ENCODE measurements at places on chromosomes 13 and 19.
A peak's percentile ranks its signal among the peaks of the same experiment; 100 is the strongest.

DNA sequence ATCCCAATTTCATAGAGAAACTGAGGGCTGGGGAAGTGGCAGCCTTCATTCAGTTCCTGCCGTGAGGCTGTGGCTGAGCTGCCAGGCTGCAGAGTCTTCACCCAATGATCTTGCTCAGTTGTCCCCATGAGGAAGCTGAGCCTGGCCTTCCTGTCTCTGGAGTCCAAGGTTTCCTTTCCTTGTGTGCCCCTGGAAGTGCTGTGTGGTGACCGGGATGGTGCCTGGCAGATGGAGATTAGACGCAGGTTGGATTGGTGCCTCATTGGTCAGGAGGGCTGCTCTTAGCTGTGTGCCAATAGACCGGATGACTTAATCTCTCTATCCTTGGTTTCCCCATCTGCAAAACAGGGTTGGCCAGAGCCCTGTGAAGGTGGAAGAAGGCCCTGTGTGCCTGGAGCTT lies 24.6 kb downstream of the DNM2 start:
- no peak for DNase-seq

- no peak for DNase-seq
Measured at GRCh38 chr13:90564096-90564495, 783.4 kb upstream of the MIR17HG start.

DNA sequence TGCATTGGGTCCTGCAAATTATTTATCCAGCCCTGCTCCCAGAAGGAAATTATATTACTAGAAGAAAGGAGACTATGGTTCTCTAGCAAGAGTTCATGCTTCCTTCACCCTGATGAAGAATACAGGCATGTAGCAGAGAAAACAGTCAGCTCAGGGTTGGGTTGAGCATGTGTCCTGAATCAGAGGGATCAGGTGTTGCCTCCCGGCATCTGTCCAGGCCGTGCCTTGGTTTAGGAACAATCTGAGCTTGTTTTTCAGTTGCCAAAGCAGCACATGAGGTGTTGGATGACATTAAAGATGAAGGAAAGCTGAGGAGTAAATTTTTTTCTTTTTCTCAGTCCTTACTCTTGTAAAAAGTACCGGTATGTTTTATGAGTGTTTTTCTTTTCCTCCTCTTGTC lies 62.0 kb downstream of the KL start:
- DNase-seq: no peak

GRCh38 chr19:27753622-27754021 lies 1459.3 kb downstream of the UQCRFS1 start:
- no peak for DNase-seq

DNA sequence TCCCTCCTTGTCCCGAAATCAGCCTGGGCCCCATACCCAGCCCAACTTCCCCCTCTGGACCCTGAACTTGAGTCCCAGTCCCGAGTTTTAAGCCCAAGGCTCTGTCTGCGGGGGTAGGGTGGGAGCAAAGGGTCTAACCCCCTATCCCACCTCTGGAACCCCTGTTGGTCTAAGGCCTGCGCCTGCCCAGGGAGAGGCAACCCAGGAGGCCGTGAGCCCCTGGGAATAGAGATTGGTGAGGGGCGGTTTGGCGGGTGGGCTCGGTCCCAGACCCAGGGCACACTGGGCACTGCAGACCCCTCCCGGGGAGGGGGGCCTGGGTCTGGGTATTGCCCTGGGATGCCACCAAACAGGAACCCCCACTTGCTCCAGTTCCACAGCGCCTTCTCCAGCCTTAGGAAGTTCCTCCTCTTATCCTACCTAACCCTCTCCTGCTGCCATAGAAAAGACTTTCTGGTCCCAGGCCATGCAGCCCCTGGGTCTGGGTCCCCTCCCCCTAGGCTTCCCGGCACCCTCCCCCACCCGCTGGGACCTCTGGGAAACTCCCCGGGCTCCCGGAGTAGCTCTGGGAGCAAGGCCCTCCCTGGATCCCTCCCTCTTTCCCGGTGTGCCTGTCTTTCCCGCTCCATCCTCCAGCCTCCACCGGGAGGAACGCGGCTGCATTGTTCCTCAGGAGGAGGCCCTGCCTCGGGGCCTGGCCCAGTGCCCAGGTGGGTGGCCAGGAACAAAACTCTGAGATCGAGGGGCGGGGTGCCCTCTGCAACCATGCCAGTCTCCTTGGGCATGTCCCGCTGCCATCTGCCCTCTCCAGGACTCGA lies 33.6 kb upstream of the NANOS3 start:
- peak; percentile 82 for DNase-seq

- DNase-seq: no peak
Measured at GRCh38 chr13:112229445-112229844, 146.7 kb upstream of the SPACA7 start.

DNA sequence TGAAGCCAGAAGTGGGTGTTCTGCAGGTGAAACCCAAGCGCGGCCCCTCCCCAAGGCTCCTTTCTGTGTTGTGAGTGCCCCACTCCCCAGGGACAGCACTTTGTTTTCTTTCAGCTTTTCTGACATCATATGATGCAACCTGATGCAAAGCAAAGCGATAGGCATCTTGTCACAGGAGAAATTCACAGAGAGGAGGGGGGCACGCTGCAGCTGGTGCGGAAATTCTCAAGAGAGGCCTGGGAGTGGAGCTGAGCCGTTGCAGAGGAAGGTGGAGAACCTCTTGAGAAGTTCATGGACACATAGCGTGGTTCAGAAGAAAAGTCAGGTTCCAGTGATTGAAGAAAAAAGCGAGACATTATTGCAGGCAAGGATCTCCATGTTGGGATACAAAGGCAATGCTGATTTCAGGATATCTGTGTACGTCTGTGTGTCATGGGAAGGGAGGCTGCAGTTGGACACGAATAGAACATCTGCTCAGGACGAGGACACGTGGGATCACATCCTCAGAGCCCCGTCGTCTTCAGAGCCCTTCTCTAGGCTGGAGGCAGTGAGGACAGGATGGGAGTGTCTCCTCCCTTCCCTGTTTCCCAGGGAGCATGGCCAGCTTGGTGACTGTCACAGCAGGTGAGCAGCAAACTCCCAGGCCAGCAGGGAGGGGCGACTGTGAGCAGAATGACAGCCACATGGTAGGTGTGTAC lies 79.2 kb downstream of the IRS2 start:
- DNase-seq: no peak

DNA sequence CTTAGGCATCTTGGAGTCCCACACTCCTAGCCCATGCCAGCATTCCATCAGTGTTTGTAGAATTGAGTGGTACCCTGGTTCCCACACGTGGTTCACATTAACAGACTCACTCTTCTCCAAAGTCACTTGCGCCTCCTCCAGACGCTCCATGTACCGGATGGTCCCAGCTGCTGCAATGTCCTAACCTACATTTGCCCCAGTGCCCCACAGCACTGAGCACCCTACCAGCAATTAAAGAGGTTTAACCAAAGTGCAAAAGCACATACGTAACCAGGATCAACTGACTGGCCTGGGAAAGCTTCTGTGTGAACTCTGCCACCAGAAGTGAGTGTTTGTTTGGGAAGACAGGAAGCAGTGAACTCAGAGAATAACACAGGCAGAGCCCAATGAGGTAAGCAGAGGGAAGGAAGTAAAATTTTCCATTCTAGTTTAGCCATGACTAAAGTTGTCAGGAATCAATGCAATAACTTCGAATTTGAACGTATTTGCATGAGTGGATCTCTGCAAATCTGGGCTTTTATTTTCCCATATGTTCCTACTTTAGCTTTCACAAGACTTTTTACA lies 7.3 kb upstream of the MEDAG start:
- peak; percentile 76 for DNase-seq

DNA sequence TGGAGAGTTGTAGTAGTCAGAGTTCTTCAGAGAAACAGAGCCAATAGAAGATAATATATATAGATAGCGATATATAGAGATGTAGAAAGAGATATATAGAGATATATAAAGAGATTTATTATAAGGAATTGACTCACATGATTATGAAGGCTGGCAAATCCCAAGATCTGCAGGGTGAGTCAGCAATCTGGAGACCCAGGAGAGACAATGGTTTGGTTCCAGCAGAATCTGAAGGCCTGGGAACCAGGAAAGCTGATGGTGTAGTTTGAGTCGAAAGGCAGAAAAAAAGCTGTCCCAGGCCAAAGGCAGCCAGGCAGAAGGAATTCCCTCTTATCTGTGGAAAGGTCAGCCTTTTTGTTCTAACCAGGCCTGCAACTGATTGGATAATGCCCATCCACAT lies 194.1 kb downstream of the NUFIP1 start:
- no peak for DNase-seq

DNA sequence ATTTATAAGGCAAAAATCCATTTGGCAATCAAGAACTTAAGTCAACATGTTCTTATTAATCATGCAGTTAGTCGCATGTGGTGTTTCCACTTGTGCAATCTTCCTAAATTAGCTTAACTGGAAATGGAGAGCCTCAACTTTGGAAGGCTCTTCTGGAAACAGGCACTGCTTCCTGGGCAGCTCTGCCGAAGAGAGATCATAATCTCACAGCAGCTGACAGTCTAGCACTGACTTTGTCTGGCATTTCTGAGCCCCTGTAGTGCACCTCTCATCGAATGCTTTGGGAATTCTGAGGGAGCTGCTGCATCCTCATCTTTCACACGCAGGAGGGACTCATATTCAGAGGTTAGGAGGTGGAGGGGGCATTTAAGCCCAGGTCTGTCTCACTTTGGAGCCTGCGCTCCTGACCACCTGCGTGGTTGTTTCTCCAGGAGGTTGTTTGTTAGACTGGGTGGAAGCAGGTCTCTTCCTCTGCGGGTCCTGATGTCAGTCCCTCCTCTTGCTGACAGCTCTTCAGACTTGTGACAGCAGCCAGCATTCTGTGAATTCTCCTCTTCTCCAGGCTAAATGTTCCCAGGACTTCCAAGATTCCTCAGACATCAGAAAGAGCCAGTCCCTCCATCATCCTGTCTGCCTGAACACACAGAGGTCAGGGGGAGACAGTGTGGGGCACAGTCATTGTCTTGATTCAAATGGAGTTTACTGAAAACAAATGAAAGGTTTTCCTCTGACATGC lies 100.4 kb upstream of the GJB6 start:
- DNase-seq: no peak

Measured in ELR (cell line).